NCI-H1105 (cell line): ENCODE measurements at places on chromosomes 16 and 17.

GRCh38 chr16:11871193-11871592 is 19.9 kb upstream of the RSL1D1 start:
- DNase-seq: no peak

DNA sequence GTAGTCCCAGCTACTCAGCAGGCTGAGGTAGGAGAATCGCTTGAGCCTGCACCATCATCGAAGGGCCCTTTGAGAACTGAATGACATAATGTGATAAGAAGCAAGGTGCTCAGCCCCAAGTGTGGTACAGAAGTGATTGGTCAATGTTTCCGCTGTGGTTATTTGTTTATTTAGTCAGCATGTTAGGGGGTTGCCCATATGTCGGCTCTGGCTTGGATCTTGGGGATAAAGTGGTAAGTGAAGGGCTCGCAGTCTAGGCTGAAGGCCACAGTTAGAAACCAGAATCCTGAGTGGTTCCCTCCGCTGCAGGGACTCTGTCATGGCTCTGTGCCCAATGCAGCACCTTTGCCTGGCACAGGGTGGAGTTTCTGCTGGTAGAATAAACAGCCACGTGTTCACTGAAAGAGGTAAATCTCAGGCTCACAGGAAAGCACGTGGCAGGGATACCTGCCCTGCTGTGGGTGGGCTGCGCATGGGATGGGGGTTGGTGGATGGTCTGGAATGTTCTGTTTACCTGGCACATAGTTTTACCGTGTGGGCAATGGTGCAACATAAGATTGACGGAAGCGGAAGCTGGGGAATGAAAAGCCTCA is 35.4 kb downstream of the SYT17 start:
- no peak for DNase-seq

DNA sequence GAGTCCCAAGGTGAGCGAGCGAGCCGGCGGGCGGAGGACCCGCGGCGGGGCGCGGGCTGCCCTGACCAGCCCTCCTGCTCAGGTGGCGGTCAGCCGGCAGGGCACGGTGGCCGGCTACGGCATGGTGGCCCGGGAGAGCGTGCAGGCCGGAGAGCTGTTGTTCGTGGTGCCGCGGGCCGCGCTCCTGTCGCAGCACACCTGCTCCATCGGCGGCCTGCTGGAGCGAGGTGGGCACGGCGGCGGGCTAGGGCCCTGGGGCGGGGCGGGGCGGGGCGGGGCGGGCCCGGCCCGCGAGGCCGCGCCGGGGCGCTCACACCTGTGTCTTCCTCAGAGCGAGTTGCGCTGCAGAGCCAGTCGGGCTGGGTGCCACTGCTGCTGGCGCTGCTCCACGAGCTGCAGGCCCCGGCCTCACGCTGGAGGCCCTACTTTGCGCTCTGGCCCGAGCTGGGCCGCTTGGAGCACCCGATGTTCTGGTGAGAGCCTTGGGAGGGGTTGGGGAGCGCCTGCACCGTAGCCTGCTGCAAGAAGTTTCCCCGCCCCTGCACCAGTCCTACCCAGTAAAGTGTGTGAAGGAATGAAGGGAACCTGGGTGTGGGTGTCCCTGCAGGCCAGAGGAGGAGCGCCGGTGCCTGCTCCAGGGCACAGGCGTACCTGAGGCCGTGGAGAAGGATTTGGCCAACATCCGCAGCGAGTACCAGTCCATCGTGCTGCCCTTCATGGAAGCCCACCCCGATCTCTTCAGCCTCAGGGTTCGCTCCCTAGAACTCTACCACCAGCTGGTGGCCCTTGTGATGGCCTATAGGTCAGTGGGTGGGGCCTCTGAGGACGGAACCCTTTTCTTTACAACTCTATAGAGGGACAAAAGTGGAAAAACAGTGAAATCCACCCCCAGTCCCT is 802 bp downstream of the SETD6 start:
- peak; percentile 46 for DNase-seq

DNA sequence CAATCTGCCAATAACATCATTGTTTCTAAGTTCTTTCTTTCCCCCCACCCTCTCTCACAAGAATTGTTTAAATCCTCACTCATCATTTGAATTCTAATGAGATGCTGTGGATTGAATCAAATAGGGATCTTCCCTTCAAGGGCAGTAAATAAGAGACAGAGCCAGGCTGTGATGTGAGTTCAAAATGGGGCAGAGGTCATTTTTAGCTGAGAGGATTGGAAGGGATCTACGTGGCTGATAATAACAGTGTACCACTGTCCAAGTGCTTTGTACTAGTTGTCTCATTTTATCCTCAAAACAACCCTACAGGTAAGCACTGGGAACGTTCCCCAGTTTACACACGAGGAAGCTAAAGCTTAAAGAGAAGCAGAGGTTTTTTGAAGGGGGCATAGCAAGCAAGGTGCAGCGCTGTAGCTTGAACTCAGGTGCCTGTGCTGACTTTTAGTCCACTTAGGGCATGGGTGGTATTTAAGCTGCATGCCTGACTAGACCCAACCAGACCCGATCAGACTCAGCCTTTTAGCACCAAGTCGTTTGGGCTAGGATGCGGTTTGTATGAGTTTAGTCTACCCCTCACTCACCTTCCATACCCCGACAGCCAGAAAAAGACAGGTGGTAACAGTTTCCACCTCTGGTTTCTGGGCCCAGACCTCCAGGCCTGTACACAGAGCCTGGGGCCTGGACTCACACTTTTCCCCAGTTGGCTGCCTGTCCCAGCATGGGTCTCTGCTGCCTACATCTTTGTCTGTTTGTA is 39.2 kb upstream of the CCR7 start:
- DNase-seq: no peak

GRCh38 chr17:47952171-47953021 is 5.3 kb downstream of the PRR15L start:
- no peak for DNase-seq

DNA sequence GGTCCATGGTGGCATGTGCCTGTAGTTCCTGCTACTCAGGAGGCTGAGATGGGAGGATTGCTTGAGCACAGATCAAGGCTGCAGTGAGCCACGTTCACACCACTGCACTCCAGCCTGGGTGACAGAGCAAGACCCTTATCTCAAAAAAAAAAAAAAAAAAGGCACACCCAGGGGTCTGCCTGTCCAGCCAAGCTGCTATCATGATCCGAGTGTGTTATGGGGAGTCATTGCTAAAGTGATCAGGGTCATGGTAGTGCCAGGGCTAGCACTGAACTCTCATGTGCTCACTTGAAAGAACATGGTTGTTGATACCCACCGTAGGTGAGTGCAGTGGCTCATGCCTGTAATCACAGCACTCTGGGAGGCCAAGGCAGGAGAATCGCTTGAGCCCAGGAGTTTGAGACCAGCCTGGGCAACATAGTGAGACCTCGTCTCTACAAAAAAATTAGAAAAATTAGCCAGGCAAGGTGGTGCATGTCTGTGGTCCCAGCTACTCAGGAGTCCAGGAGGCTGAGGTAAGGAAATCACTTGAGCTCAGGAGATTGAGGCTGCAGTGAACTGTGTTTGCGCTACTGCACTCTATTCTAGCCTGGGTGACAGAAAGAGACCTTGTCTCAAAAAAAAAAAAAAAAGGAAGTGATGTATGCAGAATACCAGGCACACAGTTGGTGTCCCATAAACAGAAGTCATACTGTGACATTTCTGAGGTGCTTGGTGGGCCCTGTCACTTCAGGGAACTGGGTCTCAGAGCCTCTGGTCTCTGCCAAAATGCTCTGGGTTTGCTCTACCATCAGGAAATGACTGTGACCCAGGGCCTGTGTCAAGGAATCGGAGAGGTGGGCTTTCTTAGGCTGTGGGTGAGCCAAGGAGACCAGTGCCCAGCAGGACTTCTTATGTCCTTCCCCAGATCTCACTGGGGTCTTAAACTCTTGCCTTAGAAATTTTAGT is 2.2 kb downstream of the PRM1 start:
- no peak for DNase-seq

GRCh38 chr17:9431620-9432019 is 144.0 kb downstream of the STX8 start:
- DNase-seq: no peak

DNA sequence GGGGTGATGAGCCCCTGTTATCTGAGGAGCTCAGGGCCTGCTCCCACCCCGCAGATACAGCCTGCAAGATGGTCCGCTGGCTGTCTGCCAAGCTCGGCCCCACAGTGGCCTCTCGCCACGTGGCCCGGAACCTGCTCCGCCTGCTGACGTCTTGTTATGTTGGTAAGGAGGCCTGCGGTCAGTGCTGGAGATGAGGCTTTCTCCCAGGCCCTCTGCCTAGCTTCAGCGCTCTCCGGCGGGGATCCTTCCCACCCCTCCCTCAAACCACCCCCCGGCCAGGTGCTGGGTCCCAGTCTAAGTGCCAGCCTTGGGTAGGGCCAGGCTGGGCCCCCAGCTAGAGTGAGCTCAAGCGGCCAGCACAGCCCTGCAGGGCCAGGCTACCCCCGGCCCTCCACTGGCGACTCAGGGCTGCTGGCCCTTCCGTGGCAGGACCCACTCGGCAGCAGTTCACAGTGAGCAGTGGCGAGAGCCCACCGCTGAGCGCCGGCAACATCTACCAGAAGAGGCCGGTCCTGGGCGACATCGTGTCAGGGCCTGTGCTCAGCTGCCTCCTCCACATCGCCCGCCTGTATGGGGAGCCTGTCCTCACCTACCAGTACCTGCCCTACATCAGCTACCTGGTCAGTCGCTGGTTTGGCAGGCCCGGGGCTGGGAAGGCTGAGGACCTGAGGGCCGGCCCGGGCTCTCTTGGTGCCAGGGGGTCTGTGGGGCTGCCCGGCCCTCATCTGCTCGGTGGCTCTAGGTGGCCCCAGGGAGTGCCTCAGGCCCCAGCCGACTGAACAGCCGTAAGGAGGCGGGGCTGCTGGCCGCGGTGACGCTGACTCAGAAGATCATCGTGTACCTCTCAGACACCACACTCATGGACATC is 6.1 kb downstream of the WDR81 start:
- no peak for DNase-seq

DNA sequence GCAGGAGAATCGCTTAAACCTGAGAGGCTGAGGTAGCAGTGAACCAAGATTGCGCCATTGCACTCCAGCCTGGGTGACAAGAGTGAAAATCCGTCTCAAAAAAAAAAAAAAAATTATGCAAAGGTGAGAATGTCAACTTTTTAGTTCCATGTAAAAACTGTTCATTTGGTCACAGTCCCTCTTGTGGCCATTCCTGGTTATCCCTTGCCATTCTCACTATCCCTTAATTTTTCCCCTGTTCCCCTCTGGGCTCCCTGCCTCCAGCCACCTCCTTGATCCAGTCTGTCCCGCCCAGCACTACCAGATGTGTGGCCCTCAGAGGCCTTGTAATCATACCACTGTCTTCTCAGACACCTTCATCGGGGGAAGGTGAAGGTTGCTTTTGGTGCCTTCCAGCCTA is 23.4 kb downstream of the DCAF7 start:
- no peak for DNase-seq

- no peak for DNase-seq
Measured at GRCh38 chr17:5705081-5705875, 121.0 kb upstream of the NLRP1 start.

DNA sequence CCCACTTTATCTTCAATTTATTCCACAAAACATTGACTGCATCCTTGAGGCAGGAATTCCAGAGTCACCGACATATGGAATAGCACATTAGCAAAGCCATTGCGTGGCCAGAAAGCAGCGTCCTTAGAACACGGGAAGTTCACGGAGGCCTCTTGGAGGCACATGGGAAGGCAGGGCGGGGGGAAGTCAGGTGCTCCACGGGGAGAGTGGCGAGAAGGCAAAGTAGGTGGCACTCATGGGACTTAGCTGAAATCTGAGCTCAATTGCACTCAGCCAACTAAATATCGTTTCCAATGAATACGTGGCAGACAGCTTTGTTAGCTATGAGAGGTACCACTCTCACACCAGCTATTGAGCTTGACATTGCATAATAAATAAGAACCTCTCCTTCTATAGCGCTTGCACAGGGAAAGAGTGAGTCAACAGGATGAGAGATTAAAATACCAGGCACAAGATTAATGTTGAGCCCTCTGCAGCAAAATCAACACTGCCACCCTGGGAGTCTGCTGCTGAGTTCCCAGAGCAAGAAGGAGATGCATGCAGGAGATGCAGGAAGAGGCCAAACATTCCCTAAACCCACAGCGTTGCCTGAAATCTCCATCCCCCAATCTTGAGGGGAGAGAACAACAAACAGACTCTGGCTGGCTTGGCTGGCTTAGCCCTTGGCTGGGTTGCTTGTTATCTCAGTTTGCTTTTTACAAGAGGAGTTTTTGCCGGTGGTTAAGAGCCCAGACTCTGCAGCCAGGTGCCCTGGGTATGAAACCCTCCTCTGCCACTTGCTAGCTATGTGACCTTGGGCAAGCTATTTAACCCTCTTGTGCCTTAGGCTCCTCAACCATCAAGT is 28.8 kb downstream of the ABCC12 start:
- no peak for DNase-seq

- DNase-seq: no peak
Measured at GRCh38 chr17:2798678-2799077, 2.4 kb downstream of the RAP1GAP2 start.

DNA sequence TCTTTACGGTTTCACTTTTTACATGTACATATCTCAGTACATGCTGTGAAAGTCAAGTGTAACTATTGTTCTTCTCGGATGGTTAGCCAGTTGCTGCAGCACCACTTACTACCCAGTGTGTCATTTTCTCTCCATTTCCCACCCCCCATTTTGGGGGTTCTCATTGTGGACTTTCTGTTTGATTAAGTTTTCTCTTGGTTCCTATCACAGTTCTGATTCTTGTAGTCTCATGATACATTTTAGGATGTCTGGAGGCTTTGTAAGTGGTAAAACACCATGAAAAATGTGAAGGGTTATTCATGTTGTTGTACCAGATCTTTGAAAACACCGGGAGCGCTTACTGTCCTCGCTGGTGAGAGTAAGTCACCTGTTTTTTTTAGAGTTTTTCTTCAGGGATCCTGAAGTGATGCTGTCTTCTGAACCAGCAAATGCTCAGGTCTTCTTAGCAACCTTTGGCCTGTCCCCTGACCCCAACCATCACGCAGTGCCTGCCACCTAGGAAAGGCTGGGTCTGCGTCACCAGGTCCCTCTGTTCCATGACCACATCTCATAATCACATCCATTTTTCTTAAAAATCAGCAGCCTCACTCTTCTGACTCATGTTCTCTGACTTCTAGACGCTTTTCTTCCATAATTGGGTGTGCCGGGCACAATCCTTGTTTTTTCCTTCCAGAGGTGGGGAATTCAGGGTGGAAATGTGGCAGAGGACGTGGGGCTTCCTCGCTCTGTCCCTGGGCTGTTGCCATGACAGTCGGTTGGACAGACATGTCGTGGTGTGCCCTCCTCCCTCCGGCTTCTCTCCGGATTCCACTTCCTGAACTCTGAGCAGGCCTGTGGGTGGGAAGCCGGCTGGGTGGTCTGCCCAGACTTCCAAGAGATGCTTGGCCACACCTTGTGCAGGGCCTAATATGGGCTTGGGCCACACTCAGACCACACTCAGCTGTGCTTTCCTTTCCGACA is 102.6 kb downstream of the NTN1 start:
- no peak for DNase-seq

- no peak for DNase-seq
Measured at GRCh38 chr16:25031132-25031440, 15.9 kb upstream of the ARHGAP17 start.

- no peak for DNase-seq
Measured at GRCh38 chr16:70254180-70254964, 2.6 kb upstream of the EXOSC6 start.
